ENCODE measurements at places on chromosomes 5 and 9.

GRCh38 chr9:26181836-26182235 lies 503.6 kb upstream of the TUSC1 start:
- no peak for DNase-seq

DNA sequence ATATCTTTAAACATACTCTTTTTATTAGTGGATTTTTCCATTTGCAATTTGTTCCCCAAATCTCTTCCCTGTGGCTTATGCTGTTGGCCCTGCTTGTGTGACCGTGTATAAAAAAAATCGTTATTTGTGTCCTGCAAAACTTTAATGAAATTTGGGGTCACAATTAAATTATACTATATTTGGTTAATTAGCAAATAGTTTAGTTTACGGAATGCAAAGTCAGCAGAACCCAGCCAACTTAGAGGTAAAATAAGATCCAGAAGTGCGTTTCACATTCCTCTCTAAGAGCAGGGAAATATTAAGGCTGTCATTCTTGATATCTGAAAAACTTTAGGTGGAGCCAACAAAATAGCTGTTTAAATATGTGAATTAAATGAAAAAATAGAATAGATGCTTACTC lies 2023.5 kb upstream of the WWC1 start:
- DNase-seq, result no peak

DNA sequence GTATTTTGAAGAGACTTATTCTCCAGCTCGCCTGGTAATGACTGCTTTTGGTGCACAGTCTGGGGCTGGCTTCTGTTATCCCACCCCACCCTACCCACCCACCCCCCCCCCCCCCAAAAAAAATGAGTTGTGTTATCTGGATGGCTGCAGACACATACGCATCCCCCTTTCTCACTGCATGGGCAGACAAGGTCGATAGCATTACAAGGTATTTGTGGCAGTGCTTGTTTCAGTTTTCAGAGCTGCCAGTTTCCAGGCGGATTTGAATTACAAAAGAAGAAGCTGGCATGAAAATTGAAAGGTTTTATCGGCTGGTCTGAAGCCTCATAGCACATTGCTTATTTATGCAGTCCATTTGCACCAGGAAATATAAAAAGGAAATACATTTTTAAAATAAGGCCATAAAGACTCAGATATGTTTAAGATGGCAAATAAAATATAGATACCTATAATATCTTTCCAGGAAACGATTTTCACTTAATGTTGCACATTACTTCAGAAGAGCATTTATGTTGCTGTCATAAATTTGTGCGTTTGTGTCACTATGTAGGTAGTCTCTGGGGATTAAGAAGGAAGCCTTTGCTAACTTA lies 85.1 kb upstream of the GRHPR start:
- DNase-seq, result no peak

GRCh38 chr5:179060116-179061008 lies at the start of gene ZNF354C:
ZNF354C (plus strand) TSS chr5:179060373; CDS start chr5:179062069, 1,696 bp downstream.
- DNase-seq, result peak; percentile 82

DNA sequence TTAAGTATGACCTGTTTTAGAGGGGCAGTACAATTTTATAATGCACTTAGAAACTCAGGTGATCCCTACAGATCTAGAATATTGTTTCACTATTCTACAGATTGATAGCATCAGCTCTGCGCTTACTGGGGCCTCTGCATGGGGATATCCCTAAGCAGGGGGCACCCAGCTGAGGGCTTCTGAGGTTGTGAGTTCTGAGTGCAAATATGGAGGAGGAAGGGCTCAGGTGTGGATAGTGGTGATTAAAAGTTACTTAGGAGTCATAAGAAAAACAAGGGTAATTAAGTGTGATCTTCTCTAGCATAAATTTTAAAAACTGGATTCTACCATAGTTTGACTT lies 274.4 kb downstream of the EFNA5 start:
- no peak for DNase-seq

DNA sequence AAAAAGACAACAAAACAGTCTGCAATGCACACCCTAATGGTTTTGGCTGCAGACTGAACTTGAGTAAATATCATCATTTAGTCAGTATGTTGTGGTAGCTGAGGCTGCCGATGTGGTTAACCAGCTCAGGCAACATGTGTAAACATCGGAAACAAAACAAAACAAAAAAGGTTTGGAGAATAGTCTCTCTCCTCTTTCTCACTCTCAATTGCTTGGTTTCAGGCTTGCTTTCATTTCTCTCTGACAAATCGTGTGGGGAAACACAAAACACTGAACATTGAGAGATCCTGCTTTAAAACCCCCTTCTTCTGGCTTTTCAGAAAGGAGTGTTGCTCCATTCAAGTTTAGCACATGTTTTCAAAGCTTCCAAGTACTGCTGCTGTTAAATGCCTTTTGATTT lies 453.3 kb downstream of the BNC2 start:
- peak; percentile 89 for DNase-seq

DNA sequence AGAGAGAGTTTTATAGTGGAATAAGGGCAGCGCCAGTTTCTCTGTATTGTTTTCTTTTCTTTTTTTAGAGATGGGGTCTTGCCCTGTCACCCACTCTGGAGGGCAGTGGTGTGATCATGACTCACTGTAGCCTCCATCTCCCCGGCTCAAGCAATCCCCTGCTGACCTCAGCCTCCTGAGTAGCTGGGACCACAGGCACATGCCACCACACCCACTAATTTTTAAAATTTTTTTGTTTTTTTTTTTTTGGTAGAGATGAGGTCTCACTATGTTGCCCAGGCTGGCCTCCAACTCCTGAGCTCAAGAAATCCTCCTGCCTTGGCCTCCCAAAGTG lies 119.0 kb downstream of the PIK3R1 start:
- no peak for DNase-seq

GRCh38 chr5:174692381-174692780 lies 32.0 kb upstream of the MSX2 start:
- no peak for DNase-seq

DNA sequence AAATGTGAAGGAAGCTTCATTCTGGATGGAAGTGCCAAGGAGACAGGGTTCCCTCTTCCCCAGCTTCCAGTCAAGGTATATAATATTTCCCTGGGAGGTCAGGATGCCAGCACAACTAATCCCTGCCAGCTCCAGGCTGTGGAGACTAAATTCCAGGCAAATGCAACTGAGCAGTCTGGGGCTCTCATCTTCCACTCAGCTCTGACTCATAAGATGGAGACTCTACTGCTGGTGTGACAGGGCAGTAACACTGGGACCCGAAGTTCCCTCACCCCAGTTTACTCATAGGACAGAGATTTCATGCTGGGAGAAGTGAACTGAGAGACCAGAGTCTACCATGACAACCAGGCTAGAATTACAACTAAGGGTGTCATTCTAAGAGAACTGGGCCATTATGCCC lies 235.4 kb downstream of the FSTL4 start:
- peak; percentile 4 for DNase-seq

DNA sequence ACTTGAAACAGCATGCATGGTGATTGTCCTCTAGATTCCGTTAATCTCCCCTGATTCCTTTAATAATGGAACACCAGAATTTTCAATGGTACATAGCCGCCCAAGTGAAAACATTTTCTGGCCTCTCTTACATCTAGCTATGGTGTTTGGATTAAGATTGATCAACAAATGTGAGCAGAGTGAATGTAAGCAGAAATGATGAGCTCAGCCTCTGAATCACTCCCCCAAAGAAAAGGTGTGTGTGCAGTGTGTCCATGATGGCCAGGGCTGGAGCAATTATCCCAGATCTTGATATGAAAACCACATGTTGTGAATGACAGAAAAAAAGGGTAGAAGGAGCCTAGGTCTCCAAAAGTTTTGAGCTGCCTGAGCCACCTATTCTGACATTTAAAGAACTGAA lies 55.3 kb downstream of the OR2K2 start:
- no peak for DNase-seq

GRCh38 chr5:137778772-137779564 lies 24.8 kb upstream of the HNRNPA0 start:
- no peak for DNase-seq

GRCh38 chr9:33946779-33947535 lies 101.7 kb downstream of the UBAP2 start:
- peak; percentile 95 for DNase-seq

GRCh38 chr5:42898760-42899159 lies 87.1 kb upstream of the SELENOP start:
- no peak for DNase-seq

All from HFFc6 (cell line).